ENCODE measurements at places on chromosomes 2 and 18. TPM values are rescaled to one million over a fixed set of nuclear protein-coding genes. Genes with fewer than 3 reads are reported as not detected.

The MRO gene
- polyA plus RNA-seq: not detected

The GULP1 gene
- polyA plus RNA-seq: not detected

The ARHGEF4 gene
- not detected for polyA plus RNA-seq

The TCF23 gene
- polyA plus RNA-seq: not detected

The ADAM23 gene
- 1.8 TPM for polyA plus RNA-seq

The PFN4 gene
- polyA plus RNA-seq: 0.39 TPM

The ANKRD30BL gene
- not detected for polyA plus RNA-seq

The PPP1R1C gene
- polyA plus RNA-seq: not detected
